ENCODE measurements at places on chromosomes 2 and 18.

GRCh38 chr18:23883277-23883790 is 131.2 kb upstream of the TTC39C start:
- no peak for DNase-seq

DNA sequence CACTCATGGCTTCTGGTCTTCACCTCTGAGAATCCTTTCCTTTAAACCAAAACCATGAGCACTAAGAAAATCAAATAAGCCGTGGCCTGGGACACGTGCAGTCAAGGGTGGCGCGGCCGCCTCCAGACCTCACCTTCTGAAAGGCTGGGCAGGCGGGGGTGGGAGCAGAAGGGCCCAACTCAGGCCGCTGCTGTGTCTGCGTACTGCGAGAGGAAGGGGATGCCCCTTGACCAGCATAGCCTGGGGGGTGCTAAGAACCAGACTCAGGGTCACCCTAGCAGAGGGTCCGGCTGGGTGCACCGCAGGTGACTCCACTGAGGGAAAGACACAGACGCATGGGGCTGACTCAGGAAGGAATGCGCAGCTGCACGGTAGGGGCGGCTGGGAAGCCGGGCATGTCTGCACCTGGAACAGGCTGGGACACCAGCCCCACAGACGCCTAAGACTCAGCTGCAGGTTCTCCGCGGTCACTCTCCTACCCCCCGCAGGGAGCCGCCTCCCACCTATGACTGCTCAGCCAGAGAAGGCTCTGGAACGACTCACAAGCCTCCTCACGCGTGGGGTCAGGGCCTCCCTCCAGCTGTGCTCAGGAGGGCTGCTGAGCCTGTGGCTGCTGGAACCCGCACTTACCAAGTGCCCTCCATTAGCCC is 432.4 kb upstream of the MYT1L start:
- DNase-seq = no peak

DNA sequence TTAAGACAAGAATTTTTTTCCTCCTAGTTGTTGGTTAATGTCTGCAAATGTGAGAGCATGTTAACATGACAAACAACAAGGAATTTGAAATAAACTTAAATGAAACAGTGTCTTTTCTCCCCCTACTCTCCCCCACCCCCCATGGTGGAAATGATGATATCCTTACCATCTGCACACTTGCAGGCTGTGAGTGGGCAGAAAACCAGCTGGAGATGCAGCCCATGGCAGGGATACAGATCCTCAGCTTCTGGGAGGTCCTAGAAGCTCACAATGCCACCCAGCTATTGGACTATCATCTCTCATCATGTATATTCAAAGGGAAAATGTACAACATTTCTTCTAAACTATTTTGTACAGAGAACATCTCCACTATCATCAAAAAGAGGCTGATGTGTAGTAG is 196.8 kb downstream of the SLC8A1 start:
- DNase-seq = no peak

GRCh38 chr2:76808732-76809131 is 713.4 kb downstream of the LRRTM4 start:
- DNase-seq = no peak

GRCh38 chr18:23498877-23499276 is 4.4 kb upstream of the RMC1 start:
- peak; percentile 95 for DNase-seq

DNA sequence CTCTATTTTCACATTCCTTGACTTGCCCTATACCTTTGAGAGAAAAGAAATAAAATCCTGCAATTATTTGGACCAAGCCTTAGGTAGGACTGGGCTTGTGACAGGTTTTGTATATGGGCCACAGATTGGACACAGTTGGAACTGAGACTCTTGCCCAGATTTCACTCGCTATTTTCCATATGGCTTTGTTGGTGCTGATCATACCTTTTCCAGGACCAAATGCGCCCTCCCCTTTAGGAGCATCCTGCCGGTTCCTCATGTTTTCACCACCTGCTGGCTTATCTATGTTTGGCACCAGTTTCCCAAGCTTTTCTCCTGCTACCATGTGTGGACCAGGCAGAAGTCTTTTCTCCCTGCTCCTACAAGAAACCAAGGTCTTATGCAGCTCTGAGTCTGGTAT is 494.9 kb downstream of the EPHA4 start:
- DNase-seq = no peak

DNA sequence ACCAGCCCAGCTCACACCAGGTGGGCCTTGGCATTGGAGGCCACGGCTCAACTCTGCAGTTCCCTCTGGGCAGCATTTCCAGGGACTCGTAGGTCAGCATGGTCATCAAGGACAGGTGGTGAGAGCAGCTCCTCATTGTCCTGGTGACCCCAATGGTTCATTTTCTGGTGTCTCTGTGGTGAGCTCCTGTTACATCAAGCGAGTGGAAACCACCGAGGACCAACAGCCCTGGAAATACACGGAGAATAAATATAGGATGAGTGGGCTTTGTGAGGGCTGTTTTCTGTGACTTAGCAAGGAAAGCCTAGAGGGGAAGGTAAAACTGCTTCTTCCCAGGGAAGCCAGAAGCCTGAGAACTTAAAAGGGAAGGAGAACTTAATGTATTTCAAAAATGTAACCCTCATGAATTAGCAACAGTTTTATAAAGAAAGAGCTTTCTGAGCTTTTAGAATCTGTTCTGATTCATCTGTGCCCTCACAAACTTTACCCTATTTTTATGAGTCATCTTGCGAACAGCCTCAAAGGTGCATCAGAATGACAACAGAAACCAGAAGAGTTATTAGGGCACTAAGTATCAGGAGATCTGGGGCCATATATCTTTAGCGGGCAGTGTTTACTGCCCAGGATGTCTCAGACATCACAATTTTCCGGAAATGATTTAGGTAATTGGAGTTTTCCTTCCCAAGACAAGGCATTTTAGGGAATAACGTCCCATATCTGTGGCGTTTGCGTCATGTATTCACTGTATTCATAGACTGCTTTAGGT is 18.7 kb downstream of the C2orf92 start:
- no peak for DNase-seq

GRCh38 chr2:73939419-73939818 is 12.7 kb downstream of the DGUOK start:
- DNase-seq = no peak

DNA sequence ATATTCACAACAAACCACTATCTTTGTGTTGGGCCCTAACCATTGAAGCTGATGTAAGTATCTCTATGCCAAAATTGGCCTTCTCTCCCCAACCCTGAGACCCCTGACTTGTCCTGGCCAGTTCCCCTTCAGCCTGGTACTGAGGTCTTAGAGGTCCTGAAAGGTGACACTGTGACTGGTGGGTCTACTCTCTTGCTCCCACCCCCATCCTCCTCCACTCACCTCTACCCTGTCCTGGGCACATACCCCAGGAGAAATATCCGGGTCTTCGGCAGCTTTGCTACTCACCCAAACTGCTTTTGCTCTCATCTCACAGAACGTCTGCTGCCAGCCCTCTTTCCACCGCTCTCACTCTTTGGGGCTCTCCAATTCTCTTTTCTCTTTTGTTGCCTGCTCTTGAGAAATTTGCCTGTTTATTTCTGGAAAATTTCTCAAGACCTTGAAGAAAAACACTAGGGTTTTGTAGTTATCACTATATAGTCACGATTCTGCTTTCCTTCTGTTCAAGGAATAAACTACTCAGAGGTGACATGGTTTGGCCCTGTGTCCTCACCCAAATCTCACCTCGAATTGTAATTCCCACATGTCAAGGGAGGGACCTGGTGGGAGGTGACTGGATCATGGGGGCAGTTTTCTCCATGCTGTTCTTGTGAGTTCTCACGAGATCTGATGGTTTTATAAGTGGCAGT is 133.8 kb upstream of the PKDCC start:
- no peak for DNase-seq

DNA sequence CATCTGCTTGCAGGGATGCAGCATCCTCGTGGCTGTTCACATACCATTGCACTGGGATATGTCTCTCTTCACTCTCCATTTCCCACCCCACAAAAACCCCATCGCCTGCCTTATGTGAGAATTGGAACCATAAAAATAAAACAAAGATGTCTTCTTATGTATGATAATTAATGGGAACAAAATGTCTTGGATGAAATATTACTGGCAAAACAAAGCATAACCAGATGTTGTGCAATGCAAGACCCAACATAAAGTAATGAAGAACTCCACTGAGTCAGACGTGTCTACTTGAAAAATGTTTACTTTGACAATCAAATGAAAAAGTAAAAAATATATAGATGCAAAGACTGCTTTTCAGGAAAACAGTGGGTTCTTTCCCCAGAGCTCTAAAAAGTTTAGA is 611.3 kb upstream of the SYT4 start:
- no peak for DNase-seq

GRCh38 chr2:95082477-95082876 is 39.1 kb downstream of the MRPS5 start:
- DNase-seq = no peak

DNA sequence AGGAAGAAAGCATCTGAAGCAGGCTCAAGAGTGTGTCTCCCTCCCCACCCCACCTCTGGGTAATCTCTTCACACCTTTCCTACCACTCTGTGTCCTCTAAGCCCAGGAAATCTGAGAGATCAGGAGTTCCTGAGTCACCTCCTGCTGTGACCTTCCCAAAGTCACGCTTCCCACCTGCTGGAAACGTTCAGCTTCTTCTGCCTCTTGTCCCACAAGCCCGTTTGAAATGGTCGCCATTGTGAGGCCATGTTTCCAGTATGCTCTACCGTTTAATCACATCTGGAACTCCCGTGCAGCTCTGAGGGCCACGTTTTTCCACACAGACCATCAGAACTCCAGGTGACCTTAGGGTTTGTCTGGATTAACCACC is 25.9 kb downstream of the GREB1 start:
- DNase-seq = no peak

GRCh38 chr18:34352385-34353163 is 127.9 kb upstream of the NOL4 start:
- no peak for DNase-seq

GRCh38 chr2:64750001-64750816 is 96.5 kb upstream of the SERTAD2 start:
- no peak for DNase-seq

- DNase-seq = no peak
These were observed 187.4 kb upstream of the RBMS1 start for GRCh38 chr2:160680974-160681373.
